Fibroblast of pulmonary artery (primary cell): ENCODE measurements at places on chromosomes 2 and 18.
A peak's percentile ranks its signal among the peaks of the same experiment; 100 is the strongest.

DNA sequence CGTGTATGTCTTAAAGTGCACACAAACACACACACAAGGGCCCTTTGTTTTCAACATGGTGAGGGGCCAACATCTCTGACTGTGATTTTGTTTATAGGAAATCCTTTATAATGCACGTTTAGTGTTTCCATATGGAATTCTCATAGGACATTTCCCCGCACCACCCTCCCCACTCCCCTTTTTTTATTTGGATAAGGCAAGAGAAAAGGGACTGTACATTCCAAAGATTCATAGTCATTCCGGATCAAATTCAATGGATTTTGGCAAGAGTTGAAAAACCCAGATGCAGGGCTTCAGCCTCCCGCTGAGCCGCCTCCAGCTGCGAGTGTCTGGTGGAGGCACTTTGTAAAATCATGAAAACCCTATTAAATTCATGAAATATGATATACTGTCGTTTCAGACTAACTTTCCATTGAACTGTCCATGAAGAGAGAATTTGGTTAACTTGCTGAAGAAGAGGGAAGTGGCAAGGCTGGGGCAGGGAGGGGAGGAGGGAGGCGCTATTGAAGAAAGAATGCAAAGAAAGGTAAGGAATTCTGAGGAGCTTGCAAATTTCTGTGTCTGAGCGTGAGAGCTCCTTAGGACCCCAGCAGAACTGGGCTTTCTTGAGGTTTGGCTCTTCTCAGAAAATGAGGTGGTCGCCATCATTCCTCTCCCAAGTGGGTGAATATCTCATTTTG, 25.8 kb upstream of the SLC14A2 start:
- DNase-seq, result peak; percentile 64

DNA sequence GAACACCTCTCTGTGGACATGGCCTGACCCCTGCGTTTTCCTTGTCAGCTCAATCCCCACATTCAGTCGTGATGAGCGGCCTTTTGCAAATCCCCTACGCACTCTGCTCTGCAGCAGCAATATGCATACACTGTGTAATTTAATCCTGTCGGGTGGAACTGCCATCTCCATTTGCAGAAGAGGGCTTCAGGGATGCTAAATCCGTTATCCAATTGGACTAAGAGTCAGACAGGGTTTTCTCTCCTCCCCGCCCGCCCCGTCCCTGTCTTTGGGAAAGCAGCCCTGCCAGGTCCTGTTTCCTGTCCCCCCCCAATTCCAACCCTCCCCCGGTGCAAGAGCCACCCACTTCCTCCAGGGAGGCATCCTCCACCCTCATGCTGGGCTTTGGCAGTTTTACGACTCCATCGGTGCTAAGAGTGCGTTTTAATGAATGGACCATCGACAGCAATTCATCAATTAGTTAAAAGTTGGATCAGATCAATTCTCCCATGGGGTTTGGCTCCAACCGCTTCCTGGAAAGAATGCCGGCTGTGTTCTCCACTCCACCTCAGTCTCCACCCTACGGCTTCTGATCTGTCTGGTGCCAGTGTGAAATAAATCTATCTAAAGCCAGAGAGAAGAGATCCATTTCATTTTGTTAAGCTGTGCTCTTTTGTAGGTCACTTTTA, 53.5 kb upstream of the ASAP2 start:
- peak; percentile 39 for DNase-seq

DNA sequence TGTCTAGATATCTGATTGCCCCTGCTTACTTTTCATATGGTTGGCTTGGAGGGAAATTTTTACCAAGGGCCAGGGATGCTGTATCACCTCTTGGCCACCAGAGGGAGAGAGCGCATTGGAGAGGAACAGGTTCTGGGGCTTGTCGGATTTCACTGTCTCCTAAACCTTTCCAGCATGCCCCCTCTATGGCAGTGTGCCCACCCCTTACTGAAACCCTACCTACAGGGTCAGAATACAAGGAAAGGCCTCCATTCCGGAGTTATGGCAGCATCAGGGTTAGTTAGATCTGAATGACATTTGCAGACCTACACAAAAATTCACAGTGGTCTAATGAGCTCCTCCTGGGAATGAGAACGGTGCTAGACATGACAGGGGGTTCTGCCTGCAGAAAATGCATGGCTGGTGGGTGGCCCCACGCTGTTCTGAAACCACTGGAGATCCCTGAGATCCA, 5.8 kb downstream of the SLC14A2 start:
- DNase-seq, result peak; percentile 52

DNA sequence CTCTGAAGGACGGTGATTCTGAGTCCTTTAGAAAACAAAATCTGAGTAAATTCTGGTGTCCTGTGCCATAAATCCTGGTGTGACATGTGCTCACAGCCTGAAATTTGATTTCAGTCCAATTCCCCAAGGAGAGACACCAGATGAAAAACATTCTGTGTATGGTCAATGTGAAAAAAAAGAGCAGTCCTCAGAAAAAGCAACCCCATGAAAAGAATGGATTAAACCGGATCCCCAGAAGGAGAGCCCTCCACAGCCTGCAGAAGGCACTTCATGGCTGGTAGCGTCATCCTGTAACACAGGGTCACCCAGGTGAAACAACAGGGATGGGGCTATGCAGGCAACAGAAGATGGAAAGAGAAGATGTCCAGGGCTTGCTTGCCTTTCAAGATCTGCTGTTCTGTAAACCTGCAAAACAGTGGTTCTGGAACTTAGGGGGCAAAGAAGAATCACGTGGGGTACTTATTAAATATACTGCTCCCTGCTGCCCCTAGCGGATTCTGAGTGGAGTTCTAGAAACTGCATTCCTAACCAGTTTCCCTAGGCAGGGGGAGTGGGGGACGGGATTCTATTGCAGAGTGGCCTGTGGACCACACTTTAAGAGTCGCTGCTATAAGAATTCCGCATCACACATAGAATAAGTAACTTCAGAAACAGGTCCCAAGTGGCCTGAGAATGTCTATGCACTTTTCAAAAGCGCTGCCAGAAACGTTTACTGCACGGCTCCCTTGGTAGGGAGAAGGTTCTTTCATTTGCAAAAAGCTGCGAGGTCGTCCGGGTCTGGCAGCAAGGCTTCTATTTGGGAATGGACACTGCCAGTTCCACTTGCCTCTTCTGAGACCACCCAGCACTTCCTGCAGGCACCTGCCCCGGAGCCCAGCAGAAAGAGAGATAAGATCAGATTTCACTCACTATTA, 118.9 kb upstream of the ARL5A start:
- DNase-seq, result peak; percentile 10

DNA sequence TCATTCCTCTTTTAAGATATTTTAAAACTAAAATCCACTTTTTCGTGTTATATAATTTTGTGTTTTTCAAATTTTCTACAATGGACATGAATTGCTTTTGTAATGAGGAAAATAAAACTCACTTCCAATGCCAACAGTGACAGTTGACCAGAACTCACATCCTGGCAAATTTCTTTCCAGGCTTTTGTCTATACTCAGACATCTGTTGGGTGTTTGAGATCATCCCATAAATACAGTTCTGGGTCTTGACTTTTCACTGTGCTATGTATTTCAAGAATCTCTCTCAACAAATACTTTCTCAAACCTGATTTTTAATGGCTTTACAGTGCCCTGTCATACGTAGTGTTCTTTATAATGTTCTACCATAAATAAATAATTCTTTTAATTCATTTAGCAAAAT, 57.6 kb downstream of the RPL37A start:
- no peak for DNase-seq

GRCh38 chr2:98757904-98758421, 27.0 kb upstream of the MGAT4A start:
- DNase-seq, result peak; percentile 93

- no peak for DNase-seq
These were observed 42.5 kb downstream of the PPM1B start for GRCh38 chr2:44211183-44211582.

- no peak for DNase-seq
These were observed 44.6 kb downstream of the TBC1D8 start for GRCh38 chr2:101106453-101107181.

DNA sequence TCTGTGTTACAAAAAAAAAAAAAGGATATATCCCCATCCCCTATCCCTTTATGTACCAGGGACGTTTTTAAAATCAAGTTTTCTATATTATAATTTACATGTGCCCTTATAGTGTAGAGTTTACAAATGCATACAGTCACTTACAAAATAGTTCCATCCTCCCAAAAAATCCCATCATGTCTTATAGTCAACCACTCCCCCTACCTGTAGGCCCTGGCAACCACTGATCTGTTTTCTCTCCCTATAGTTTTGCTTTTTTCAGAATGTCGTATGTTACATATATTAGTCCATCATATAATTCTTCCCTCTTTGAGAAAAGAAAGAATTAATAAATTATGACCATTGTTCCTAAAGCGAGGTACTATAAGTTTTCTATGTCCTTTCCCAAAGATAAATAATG, 17.8 kb downstream of the CFAP210 start:
- DNase-seq, result no peak

GRCh38 chr2:71779774-71780105, 326.4 kb downstream of the DYSF start:
- DNase-seq, result no peak

GRCh38 chr2:41853427-41854191, 194.2 kb upstream of the PKDCC start:
- DNase-seq, result peak; percentile 72

DNA sequence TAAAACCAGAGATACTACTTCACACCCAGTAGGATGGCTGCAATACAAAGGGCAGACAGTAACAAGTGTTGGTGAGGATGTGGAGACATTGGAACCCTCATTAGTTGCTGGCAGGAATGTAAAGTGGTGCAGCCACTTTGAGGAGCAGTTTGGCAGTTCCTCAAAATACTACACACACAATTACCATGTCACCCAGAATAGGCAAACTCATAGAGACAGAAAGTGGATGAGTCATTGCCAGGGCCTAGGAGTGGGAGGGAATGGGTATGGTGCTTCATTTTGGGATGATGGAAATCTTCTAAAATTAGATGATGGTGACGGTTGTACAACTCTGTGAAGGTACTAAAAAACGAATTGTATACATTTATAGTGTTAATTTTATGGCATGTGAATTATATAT, 54.8 kb downstream of the ATP9B start:
- no peak for DNase-seq

DNA sequence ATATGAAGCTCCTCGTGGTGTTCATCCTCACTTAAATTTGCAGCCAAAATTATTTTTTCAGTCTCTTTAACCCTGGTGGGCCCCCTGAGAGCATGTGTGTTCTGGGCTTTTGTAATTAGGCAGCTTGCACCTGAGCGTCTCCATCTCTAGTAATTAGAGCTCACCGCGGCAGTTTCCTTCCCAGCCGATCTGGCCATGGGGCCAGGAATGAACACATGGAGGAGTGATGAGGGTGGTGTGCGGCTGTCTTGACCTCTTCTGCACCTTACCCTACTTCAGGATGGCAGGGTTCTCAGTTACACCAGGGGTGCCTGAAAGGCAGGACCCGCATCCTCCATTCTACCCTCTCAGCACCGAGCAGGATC, 98.5 kb downstream of the AFF3 start:
- no peak for DNase-seq

GRCh38 chr18:62576845-62577512, 54.2 kb downstream of the ZCCHC2 start:
- DNase-seq, result no peak

DNA sequence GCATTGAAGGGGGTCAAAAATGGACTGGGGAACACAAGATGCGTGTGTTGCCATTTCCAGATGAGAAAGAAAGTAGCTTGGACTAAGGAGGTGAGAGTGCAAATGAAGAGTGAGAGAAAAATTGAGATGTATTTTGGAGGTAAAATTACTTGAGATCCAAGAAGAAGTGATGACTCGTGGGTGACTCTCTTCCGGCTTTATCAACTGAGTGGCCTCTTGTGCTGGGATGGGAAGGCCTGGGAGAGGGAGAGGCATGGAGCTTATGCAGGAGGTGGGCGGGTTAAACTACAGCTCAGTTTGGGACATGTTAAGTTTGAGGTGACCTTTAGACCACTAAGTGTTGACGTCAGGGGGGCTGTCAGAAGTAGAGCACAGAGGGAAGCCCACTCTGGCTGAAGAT, 34.9 kb downstream of the SULT1C2 start:
- peak; percentile 7 for DNase-seq

GRCh38 chr2:239047861-239048260, 200.0 kb downstream of the TWIST2 start:
- DNase-seq, result no peak

- DNase-seq, result no peak
These were observed 285.4 kb upstream of the HS6ST1 start for GRCh38 chr2:128604045-128604444.

DNA sequence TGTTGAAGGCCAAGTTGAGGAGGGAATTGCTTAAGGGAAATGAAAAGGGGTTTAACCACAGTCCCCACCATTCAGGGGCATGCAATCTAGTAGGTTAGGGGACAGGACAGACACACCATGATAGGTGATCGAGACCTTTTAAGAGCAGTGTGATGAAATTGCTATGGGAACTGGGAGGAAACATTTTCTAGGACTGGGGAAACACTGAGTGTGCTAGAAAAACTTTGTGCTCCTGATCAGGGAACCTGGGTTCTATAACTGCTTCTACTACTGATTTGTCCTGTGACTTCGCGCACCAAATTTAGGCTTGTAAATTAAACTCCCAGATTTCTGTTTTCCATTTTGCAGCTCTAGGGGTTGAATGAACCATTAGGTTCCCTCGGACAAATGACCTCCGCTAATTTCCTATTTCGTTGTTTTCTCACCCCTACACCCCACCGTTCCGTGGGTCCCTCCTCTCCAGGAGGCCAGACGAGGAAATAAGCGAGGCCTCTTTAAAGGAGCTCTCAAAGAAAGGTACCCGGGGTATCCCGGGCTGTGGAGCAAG, 371 bp upstream of the LCLAT1 start:
- peak; percentile 39 for DNase-seq

GRCh38 chr2:65662654-65663432, 230.4 kb upstream of the SPRED2 start:
- peak; percentile 49 for DNase-seq

DNA sequence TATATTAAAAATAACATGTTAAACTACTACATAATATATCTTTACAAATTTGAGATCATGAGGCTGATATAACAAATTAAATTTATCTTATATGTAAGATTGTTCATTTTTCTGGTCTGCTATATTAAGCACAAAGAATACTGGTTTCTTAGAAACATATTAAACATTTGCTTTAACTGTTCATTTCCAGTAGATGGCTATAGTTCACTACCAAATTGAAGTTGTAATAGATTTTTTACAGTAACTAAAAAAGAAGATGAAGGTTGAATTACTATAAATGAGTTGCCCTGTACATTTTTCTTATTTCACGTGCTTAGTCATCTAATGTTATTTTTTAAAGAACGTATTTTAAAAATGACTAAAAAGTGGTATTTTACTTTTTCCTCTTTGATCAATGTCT, 57.0 kb downstream of the ZNF407 start:
- DNase-seq, result peak; percentile 58

GRCh38 chr18:21112140-21112473, 494 bp upstream of the ROCK1 start:
- DNase-seq, result no peak

- DNase-seq, result no peak
These were observed 31.2 kb upstream of the GALM start for GRCh38 chr2:38634684-38635083.

GRCh38 chr2:159444754-159445153, 158.3 kb upstream of the WDSUB1 start:
- DNase-seq, result no peak

- no peak for DNase-seq
These were observed 35.1 kb upstream of the CYRIA start for GRCh38 chr2:16700551-16701259.

GRCh38 chr2:219772103-219772635, 144.7 kb downstream of the SLC4A3 start:
- no peak for DNase-seq

GRCh38 chr2:27689424-27689823, 25.7 kb downstream of the SLC4A1AP start:
- no peak for DNase-seq

GRCh38 chr2:157150747-157151146, 106.8 kb upstream of the GALNT5 start:
- DNase-seq, result peak; percentile 28
